ENCODE measurements at places on chromosomes 4 and X.

DNA sequence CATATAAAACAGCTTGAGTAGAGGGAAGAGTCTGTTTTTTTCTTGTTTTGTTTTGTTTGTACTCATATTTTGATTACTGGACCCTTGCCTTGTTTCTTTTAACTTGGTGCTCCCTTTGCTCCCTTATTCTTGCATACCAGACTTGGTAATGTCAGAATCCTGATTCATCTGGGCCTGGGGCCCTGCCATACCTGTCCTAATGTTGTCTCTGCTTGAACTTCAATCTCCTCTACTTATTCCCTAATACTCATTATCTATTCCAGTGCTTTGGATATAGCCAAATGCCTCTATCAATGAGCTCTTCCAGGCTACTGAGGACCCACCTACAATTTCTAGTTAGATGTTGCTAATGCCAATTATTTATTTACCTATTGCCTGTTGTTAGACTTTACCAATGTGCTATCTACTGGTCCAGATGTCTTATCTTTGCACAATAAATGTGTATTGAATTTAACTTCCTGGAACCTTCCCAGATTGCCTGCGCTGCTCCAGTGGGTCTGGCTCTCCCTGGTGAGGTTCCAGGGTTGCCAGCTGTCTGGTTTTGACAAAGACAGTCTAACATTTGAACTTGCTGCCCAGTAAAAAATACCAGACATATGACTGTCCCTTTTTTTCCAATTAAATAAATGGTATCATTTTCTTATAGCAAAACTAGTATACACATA lies 64.4 kb upstream of the ACSL4 start:
- DNase-seq: no peak

GRCh38 chr4:78476108-78476704 lies 75.4 kb upstream of the ANXA3 start:
- no peak for DNase-seq

GRCh38 chrX:129769467-129770154 lies 10.1 kb upstream of the SASH3 start:
- DNase-seq: no peak

DNA sequence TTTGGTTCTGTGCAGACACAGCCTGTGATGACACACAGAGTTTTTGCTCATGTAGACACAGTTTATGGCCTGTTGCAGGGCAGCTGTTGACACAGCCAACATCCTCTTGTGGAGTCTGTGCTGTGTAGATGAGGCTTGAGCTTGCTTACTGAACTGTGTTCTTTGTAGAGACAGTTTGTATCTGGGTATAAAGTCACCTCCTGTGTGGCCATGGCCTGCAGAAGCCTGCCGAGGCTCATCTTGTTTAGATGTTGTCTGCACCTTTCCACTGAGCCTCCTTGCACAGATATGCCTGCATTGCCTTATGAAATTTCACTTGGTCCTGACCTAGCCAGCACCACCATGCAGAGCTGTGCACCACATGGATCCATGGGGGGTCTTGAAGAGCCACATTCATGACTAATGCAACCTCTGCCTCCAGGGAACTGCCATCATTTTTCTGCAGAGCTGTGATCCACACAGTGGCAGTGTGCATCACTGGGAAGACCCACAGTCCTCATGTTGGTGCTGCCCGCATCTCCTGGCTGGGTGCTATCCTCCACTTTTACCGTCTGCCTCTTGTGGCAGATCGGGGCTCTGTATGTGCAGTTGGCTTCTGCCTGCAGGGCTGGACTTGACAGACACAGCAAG lies 198.0 kb upstream of the MAMLD1 start:
- no peak for DNase-seq

DNA sequence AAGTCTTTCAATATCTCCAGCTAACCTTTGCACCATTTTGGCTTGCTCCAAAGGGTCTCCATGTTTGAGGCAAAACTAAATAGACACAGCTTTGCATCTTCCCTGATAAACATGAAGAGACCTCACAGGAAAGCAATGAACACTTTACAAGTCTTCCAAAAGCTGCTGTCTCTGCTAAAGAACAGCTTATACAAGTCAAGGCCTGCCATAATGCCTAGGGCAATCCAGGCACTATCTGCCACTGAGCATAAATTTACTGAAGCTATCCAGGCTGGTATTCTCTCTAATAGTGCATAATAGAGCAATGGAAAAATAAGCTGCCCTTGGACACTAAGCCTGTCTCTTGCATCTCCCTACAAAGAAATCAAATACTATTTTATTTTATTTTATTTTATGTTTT lies 60.1 kb upstream of the S100G start:
- no peak for DNase-seq

DNA sequence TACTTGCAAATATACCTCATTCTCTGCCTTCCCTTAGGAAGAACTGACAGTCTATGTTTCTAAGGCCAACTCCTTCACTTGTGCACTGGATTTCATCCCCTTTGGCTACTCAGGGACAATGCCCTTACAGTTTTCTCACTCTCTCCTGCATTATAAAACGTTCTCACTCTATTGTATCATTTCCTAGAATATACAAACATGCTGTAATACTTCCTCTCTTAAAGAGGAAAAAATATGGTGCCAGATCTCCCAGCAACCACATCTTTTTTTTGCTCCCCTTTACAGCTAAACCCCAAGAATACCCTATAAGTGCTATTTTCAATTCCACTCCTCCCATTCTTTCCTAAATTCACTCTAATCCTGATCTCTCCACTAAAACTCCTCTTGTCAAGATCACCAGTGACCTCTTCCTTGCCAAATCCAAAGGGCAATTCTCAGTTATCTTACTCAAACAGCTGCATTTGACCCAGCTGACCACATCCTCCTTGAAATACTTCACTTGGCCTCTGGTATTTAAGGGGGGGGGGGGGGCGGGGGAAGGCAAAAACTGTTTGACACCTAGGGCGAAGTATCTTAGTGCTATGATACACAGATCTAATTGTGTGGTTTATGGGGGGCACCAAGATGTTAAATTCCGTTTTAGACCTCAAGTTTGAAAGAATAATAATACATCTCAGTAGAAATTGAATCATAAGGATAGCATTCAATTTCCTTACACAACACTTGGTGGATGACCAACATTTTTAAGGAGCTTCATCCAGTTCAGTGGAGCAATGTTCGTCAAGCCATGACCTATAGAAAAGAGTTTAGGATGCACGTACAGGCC lies 1.6 kb downstream of the RCHY1 start:
- peak; percentile 70 for DNase-seq

GRCh38 chrX:100409610-100410590 lies at the start of gene PCDH19:
Gene PCDH19, minus strand, starts transcription at chrX:100410273. Its CDS starts 1,676 bp downstream, at chrX:100408597.
- DNase-seq: no peak

GRCh38 chr4:134201216-134202161 lies at the start of gene PABPC4L:
Gene PABPC4L, minus strand, starts transcription at chr4:134201789. Its CDS starts 770 bp downstream, at chr4:134201019.
- DNase-seq: peak; percentile 20

- DNase-seq: no peak
Observed at GRCh38 chr4:25060963-25061340, 30.2 kb upstream of the LGI2 start.

- DNase-seq: peak; percentile 5
Observed at GRCh38 chrX:37666516-37666915, 19.1 kb upstream of the XK start.

- DNase-seq: no peak
Observed at GRCh38 chr4:815464-816146, 10.3 kb downstream of the CPLX1 start.

DNA sequence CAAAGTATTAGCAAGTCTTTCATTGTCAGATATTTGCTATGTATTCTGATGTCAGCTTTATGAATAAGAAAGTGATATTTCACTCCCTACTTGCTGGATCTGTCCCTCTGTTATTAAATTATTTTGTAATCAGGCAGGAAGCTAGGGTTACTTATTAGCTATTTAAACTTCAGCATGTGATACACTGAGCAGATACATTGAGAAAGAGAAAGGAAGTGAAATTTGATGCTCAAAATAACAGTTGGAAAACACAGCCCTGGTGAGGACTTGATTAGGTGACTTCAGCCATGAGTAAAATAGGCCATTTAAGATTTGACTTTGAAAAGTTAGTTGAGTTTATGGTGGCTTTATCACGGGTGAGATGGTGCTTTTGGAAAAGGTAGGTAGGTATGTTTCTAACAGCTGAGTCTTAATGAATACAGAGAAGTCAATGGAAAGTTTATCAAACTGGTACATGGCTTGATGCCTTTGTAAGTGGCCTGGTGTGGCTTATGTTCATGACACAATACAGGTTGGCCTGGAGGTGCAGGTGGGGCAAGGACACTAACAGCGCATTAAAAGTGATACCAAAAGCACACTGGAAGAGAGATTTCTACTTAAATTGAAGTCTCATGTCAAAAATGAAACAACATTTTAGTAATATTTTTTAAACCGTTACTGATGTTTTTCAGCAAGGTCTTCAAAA lies 321.2 kb upstream of the SPOCK3 start:
- no peak for DNase-seq

GRCh38 chrX:74179071-74179470 lies 124.9 kb upstream of the ZCCHC13 start:
- no peak for DNase-seq

DNA sequence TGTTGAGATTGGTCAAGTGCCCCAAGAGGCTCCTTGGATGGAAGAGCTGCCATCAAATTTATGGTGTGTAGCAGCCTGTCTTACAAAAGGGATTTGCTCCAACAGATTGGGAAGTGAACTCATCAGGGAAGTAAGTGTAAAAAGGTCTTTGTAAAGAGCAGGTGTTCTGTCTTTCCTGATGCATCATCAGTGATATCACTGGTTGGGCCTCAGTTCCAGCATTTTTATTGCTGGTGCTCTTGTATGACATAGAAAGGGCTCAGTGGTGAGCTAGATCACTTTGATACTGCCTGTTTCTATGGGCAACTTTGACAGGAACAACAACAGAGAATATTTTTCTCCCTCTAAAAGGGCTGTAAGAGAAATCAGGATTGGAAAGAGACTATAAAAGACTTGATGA lies 8.7 kb upstream of the GABRE start:
- no peak for DNase-seq

DNA sequence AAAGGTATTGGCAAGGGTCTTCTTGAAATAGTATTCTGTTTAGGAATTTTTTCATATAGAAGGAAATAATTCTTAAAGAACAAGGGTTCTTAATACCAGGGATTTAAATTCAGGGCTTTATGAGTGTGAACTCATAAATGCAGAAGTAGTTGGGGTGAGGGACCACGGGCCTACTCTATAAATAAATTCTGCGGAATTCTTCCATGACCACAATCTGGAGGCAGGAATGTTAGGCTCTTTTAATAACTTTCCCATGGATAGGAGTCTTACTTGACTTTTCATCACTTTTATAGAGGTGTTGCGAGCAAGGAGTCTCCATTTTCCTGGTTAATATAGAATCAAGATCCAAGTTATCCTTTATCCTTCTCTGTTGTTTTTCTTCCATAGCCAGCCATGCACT lies 76.7 kb upstream of the SLC4A4 start:
- DNase-seq: no peak

Measured in glomerular endothelial cell (primary cell).